ENCODE measurements at places on chromosomes 12 and 14.

- no peak for DNase-seq
Observed at GRCh38 chr12:14396071-14396470, 30.6 kb downstream of the ATF7IP start.

DNA sequence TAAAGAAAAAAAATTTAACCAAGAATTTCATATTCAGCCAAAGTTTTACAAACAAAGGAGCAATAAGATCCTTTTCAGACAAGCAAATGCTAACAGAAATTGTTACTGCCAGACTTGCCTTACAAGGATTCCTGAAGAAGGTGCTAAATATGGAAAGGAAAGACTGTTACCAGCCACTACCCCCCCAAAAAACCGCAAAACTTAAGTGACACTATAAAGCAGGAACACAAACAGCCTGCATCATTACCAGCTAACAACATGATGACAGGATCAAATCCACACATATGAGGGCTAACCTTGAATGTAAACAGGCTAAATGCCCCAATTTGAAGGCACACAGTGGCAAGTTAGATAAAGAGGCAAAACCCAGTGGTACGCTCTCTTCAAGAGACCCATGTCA is 55.7 kb downstream of the APOBEC1 start:
- DNase-seq: no peak

DNA sequence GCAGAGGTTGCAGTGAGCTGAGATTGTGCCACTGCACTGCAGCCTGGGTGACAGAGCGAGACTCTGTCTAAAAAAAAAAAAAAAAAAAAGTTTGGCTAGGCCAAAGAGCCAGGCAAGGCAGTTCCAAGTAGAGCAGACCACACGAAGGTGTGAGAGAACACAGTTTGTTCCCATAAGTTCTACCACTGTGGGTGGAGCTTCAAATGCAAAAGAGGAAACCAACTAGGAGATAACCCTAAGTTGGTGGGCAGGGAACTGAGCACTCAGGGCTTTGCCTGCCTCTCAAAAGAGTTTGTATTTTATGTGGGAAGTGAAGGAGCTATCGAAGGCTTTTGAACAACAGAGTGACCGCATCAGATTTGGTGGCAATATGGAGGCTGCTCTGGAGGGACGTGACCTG is 15.1 kb downstream of the SOCS2 start:
- no peak for DNase-seq

DNA sequence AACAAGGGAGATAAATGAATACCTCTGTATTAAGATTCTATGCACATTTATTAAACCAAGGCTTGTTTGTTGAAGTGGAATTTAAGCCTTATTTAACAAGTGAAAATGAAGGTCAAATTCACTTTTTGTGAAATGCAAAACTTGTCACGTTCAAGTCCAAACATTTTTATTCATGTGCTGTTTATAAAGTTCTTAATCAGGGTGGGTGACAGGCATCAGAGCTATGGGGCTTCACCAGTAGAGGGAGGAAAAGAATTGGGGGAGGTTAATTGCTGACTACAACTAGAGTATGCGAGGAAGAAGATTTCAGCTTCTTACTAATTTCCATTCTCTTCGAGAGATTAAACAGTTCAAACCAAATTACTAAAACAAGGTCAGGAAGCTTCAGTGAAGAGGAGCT is 9.7 kb downstream of the MOK start:
- no peak for DNase-seq

- DNase-seq: no peak
Observed at GRCh38 chr12:52370926-52371608, 3.8 kb upstream of the KRT85 start.

GRCh38 chr12:53427905-53428594 is 4.4 kb downstream of the AMHR2 start:
- DNase-seq: no peak

GRCh38 chr14:85027681-85028370 is 502.1 kb upstream of the FLRT2 start:
- DNase-seq: no peak

- no peak for DNase-seq
Observed at GRCh38 chr14:94239406-94239805, 53.7 kb downstream of the SERPINA10 start.

- no peak for DNase-seq
Observed at GRCh38 chr12:24901576-24902461, 47.1 kb downstream of the BCAT1 start.

DNA sequence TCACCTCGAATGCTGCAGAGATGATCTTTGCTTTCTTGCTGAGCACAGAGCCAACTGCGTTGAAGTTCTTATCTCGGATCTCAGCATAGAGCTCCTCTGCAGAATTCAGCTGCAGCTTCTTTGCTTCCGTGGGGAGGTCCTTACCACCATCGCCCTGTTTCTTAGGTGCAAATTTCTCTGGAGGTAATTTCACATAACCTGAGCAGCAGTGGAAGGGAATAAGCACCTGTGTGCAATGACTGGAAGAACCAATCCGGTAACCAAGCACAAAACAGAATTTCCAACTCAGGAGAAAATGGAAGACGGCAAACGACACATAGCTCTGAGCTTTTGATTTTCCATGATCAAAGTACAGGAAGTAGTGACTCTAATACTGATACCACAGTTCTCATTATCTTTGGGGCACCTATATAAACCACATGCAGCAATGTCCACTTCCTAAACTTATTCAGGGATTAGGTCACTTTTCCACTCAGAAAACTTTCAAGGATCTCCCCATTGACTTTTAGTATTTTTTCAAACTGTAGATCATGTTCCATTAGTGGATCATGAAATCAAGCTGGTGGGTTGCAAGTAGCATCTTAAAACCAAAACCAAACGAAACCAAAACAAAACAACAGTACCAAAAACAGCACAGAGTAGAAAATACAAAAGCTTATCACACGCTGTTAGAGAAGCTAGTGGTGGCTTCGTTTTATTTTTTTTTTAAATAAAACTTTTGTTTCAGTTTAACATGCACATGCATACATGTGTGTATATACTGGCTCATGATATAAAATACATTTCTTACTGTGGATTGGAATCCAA is 18.9 kb upstream of the DIABLO start:
- no peak for DNase-seq

DNA sequence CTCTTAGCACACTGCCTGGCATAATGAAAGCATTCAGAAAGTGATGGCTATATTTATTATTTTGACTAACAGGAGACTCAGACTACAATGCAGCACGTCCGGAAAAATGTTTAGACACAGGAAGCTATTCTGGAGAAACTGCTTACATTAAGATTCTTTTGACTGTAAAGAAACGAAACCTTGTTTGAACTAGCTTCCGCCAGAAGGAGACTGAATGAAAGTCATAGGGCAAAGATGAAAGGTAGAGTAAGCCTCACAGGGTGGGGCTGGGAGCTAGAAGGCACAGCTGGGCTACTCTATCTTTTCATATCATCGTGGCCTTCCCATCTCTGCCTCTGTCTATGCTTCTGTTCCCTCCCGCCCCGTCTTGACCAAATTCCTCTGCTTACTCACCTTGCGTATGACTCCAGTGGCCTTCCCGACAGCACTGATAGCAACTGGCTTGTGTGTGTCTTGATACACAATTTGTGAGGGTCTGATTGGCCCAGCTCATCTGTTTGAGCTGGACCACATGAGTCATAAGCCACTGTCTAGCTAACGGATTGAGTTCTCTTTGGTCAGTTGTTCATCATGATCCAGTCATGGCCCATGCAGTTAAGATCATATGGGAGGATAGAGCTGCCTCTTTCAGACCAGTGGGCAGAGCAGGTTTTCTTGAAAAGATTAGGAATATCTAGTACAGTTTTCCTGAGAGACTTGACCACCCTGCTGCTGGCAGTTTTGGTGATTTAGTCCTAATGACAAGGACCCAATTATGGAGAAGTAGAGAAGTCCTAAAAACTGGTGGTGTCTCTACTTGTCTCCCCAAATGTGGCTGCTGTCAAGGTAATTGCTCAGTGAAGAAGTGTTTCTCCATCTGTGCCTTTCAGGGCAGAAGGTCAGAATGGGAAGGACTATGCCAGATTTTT is 151.5 kb upstream of the SLC38A2 start:
- no peak for DNase-seq

- DNase-seq: no peak
Observed at GRCh38 chr12:24021164-24021502, 71.7 kb upstream of the SOX5 start.

DNA sequence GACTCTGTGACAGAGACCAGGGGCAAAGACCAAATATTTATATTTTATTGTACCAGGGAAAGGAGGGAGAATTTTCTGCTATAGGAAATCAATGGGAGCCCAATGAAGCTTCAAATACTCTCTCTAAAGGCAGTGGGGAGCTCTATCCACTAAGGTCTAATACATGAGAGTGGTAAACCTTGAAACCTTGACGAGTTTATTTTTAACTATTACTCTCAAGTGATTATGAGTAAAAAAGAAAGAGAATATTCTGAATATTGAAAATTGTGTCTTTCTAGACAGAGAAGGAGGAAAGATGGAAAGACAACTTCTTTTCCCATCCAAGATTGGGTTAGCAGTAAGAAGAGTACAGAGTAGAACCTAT is 1722.1 kb upstream of the SEL1L start:
- no peak for DNase-seq

DNA sequence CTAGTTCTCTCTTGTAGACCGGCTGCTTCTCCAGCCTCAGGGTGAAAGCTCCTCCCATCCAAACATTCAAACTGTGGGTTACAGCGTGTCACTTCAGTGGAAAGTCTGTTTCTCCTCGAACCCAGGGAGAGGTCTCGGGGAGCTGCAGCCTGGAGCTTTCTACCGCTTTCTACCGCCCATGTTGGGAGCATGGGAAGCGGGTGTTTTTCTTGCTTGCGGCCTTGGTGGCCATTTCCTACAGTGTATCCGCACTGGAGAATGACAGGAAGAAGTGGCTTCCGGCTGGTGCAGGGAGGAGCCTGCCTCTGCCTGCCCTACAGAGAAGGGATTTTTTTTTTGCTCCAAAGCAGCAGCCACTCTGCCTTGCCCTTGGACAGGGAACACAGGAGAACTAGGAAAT is 21.2 kb downstream of the ZFP36L1 start:
- no peak for DNase-seq

- no peak for DNase-seq
Observed at GRCh38 chr12:26402648-26403047, 207.3 kb downstream of the SSPN start.

DNA sequence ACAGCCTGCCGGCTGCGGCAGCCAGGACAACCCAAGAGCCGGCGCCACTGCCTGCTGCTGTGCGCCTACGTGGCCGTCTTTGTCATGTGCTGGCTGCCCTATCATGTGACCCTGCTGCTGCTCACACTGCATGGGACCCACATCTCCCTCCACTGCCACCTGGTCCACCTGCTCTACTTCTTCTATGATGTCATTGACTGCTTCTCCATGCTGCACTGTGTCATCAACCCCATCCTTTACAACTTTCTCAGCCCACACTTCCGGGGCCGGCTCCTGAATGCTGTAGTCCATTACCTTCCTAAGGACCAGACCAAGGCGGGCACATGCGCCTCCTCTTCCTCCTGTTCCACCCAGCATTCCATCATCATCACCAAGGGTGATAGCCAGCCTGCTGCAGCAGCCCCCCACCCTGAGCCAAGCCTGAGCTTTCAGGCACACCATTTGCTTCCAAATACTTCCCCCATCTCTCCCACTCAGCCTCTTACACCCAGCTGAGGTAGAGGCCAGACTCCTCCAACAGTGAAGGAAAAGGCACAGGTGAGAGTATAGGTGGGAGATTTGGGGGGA is 10.3 kb downstream of the ZBTB39 start:
- no peak for DNase-seq

DNA sequence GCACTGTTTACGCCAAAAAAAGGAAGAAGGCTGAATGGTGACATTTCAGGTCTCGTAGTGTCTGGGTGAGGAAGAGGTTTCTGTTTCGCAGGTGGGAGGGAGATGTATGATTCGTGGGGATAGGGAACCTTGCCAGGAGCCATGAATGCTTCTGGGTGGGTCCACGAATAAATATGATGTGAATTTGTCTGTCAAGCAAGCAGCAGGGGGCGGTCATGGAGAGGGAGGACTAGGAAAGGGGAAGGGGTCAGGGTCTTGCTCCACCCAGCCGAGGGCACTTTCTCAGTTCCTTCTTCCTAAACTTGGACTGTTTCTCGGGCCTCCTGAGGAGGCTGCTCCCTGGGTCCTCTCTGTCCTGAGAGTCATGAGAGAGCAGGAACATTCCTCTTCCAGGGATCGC is 72.5 kb downstream of the LGMN start:
- DNase-seq: no peak

DNA sequence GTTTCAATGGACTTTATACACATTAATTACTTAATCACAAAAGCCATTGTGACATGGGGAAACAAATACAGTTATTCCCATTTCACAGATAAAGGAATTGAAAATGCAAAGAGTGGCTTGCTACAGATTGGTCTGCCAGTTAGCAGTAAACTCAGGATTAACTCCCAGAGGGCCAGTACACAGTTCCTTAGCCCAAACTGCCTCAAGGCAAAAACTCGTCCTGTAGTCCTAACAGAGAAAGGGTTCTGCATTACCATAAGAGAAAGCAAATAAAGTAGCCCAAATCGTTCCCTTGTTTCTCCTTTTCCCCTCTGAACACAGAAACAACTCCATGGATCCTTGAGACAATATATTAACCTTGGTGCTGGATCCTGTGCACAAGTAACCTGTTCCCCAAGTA is 274.4 kb downstream of the LRIG3 start:
- no peak for DNase-seq

- no peak for DNase-seq
Observed at GRCh38 chr14:104388011-104388521, 191.5 kb upstream of the C14orf180 start.

- DNase-seq: no peak
Observed at GRCh38 chr14:103332143-103332919, 1.7 kb upstream of the EIF5 start.

GRCh38 chr12:131085125-131085815 is 131.6 kb downstream of the ADGRD1 start:
- DNase-seq: no peak

GRCh38 chr12:58781609-58782008 is 138.7 kb downstream of the LRIG3 start:
- no peak for DNase-seq

DNA sequence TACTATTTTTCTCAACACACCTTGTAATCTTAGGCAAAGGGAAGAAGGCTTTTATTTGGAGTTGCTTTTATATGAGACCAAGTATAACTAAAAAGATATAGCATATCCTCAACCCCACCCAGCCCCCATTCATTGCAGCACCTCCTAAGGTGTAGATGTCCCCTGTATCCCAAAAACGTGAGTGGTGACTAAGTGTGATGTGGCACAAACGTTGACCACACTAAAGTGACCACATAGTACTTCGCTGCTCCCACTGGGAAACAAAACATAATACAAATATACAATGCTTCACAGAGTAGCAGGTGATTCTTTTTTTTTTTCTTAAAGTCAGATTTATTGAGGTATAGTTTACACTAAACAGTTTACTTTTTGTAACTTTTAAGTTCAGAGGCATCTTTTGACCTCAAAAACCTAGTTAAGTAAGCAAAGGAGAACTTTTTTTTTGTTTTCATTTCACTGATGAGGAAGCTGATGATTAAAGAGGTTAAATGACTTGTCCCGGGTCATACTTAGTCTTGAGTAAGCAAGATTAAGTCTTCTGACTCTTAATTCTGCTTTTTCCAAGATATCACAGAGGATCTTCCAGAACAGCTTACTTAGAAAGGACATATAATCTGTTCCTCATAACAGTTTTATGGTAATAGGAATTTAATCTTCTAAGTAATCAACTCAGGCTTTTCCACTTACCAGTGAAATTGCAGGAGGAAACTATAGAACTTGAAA is 245.2 kb upstream of the PLEKHG7 start:
- DNase-seq: no peak

Measured in SIG-M5 (cell line).